Stimulated activated CD4-positive, alpha-beta T cell treated with anti-CD3 and anti-CD28 coated beads, Interleukin-15, amount 100 ng/mL, for 48 hours (primary cell): ENCODE measurements at places on chromosomes 7 and 10.

GRCh38 chr7:43891069-43891955 is 15.1 kb downstream of the URGCP start:
- DNase-seq = no peak

GRCh38 chr10:52229291-52229931 is 84.7 kb upstream of the DKK1 start:
- DNase-seq = no peak

- no peak for DNase-seq
Measured at GRCh38 chr7:29854257-29854938, 48.1 kb downstream of the WIPF3 start.

- DNase-seq = no peak
Measured at GRCh38 chr7:122628651-122629411, 70.1 kb downstream of the RNF133 start.

GRCh38 chr7:132580277-132580676 is 4.0 kb upstream of the PLXNA4 start:
- DNase-seq = no peak

- no peak for DNase-seq
Measured at GRCh38 chr10:38147686-38148085, 53.5 kb downstream of the ZNF37A start.

GRCh38 chr10:64506963-64507362 is 985.8 kb downstream of the REEP3 start:
- no peak for DNase-seq

GRCh38 chr10:103847909-103848468 is 7.4 kb downstream of the SH3PXD2A start:
- no peak for DNase-seq

DNA sequence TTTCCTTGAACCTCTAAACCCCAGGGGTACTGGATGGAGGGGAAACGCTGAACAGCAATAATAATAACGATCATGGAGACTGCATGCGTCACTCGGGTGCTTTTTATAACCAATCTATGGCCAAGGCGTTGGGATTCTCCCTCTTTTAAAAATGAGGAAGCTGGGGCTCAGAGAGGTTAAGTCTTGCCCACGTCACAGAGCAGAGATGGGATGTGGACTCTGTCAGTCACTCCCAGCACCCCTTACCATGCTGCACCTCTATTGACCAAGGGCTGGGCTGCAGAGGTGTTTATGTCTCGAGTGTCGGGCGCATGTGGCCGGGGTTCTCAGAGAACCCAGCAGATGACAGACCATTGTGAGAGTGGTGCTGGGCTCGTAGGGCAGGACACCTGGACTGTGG is 129.9 kb downstream of the CDH23 start:
- no peak for DNase-seq
